ENCODE measurements at places on chromosomes 12 and 14.
A peak's percentile ranks its signal among the peaks of the same experiment; 100 is the strongest.

DNA sequence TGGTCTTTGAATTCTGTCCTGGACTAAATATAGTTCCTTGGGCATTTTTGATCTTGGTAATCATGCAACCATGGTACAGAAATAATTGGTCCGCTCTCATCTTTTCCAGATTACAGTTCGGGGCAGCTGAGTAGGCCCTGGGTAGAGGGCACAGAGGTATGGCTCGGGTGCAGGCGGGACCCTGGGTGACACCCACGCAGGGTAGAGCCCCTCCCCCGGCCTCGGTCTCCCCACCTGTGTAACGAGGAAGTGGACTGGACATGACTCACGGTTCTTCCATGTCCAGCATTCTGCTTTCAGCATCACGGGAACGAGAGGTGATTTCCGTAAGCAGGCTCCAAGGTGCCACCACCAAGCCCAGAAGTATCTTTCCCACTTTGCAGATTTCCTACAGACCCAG, 91.0 kb upstream of the DIO3 start:
- DNase-seq = no peak

- peak; percentile 54 for DNase-seq
These were observed 27.1 kb upstream of the CLMN start for GRCh38 chr14:95346820-95347219.

GRCh38 chr14:105206873-105207272, 25.8 kb upstream of the NUDT14 start:
- no peak for DNase-seq

DNA sequence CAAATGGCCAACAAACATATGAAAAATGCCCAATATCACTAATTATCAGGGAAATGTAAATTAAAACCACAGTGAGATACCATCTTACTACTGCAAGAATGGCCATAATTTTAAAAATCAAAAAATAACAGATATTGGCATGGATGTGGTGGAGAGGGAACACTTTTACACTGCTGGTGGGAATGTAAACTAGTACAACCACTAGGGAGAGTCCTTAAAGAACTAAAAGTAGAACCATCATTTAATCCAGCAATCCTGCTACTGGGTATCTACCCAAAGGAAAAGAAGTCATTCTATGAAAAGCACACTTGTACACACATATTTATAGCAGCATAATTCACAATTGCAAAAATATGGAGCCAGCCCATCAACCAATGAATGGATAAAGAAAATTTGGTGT, 459.7 kb downstream of the GXYLT1 start:
- DNase-seq = no peak

- DNase-seq = peak; percentile 0
These were observed 226.8 kb downstream of the C12orf42 start for GRCh38 chr12:103268831-103269514.

DNA sequence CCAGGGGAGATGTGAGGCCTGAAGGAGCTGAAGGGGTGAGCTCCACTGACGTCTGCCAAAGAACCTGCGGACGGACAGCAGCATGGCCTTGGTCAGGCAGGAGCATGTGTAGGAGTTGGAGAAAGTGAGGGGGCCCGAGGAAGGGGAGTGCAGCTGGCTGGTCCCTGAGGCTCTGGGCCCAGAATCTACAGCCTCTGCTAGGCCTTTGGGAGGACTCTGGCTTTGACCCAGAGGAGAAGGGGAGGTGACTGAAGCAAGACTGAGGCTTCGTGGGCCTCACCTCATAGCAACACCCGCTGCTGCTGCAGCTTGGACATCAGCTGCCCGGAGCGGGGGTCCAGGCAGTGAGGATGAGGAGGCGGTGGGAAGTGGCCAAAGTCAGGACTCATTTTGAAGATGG, 216.6 kb upstream of the FKBP4 start:
- DNase-seq = no peak

DNA sequence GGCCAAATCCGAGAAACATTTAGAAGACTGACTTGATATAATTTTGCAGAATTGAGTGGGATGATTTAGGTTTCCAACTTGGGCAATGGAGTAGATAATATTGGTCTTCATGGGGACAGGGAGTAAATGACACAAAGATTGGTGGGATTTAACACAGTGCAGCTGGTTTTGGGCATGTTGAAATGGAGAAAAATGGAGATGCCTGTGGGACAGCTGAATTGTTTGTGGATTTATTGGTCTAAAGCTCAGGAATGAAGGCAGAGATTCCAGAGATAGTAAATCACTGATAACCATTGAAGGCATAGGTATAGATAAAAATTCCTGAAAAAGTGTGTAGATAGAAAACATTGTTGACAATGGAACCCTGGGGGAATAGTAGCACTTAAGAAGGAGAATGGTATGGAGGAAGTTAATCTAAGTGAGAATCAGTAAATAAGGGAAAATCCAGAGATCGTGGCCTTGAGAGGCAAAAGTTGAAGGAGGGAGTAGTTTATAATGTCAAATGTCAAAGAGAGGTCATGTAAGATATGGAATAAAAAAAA, 120.9 kb upstream of the ATP2B1 start:
- no peak for DNase-seq

- DNase-seq = peak; percentile 67
These were observed 22.2 kb upstream of the PLEKHG3 start for GRCh38 chr14:64681796-64682710.

- DNase-seq = no peak
These were observed 270.4 kb upstream of the FAR2 start for GRCh38 chr12:28878629-28879028.

GRCh38 chr12:121611306-121611705, 15.0 kb upstream of the ORAI1 start:
- peak; percentile 61 for DNase-seq

GRCh38 chr12:77685112-77685511, 145.6 kb upstream of the NAV3 start:
- DNase-seq = peak; percentile 82

GRCh38 chr12:42056130-42056529, 88.5 kb downstream of the GXYLT1 start:
- no peak for DNase-seq

- DNase-seq = peak; percentile 48
These were observed 75.3 kb downstream of the ACACB start for GRCh38 chr12:109191621-109192250.

DNA sequence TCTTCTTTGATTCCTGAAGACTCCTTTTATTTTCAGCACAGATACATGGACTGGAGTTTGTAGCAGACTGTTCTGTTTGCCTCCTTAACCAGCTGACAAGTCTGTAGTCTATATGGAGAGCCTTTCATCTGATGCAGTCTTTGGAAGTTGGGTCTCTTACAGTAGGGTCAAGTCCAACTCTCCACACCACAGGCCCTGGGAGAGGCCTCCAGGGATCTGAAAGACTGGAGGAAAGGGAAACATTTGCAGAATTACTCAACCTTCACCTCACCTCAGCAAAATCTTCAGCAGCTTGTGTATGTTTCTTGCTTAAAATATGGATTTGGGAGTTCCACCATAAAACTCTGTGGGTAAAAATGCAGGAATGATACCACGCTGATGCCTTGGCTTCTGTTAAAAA, 188.4 kb downstream of the MSRB3 start:
- DNase-seq = no peak

- no peak for DNase-seq
These were observed 198.0 kb downstream of the ADGRD1 start for GRCh38 chr12:131151558-131152345.

GRCh38 chr12:49643135-49643534, 19.8 kb downstream of the PRPF40B start:
- DNase-seq = no peak

DNA sequence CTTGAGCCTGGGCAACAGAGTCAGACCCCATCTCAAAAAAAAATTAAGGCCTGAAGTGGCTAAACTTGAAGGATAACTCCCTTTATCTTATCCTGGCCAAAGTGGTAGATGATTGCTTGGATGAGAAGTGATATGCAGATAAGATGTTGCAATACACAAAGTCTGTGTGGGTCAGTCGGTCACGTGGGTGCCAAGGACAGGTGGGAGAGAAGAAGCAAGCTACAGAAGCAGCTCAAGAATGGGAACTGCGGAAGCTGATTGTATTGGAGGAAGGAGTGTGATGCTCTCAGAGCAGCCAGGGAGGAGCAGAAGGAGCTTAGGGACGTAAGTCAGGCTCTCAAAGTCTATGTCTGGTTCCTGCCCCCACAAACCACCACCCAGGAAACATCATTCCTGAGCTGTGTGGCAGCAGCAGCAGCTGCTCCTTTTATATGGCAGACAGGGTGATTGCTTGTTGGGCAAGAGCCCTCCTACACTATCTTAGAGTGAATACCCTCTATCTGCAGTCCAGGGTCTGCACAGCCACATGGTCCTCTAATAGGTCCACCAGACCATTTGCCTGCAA, 54.5 kb downstream of the ATP2A2 start:
- DNase-seq = peak; percentile 59

DNA sequence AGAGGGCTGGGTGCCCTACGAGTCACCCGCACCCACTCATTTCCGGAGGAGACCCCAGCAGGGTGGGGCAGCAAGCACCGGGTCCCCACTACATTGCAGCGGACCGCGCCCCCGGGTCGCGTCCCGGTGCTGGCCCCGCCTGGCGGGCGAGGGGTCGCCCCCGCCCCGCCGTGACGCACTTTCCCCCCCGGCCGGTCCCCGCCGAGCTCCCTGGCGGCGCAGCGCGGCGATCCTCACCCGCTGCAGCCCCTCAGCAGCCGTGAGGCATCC, 106.1 kb downstream of the PRICKLE1 start:
- no peak for DNase-seq

GRCh38 chr12:40146800-40147797, 41.2 kb upstream of the SLC2A13 start:
- no peak for DNase-seq

GRCh38 chr14:84458881-84459280, 1071.1 kb upstream of the FLRT2 start:
- no peak for DNase-seq

GRCh38 chr14:54691525-54692283, 124.8 kb downstream of the SAMD4A start:
- DNase-seq = peak; percentile 85

DNA sequence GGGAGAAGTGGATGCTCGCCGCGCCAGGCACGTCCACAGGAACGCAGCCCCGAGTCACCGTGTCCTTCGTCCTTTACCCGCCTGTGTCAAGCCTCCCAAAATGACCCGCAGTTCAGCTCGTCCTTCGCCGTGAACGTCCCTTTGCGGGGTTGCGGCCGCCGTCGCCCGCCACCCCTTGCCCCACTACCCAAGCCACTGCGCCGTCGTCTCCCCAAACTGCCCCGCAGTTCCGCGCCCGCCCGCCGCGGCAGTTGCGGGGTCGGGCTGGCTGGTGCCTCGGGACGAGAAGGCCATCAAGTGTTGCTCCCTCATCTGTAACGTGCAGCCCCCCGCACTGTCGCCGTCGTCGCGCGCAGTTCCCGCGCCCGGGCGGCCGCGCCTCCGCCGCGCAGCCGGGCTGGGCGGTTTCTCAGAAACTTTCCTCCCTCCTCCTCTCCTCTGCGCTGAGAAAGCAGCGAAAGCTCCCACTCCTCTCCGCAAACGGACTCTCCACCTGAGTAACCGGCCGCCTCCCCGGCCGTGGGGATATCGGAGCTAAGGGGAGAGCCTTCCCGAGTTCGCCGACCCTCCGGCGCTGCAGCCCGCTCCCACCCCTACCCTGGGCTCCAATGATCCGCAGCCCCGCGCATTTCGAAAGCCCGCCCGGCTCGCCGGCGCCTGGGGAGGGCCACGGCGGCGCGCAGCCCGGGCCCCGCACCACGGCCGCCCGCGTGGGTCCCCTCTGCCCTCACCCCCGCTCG, 6.7 kb downstream of the CDKN1B start:
- DNase-seq = peak; percentile 53

GRCh38 chr12:92973614-92974013, 44.5 kb upstream of the EEA1 start:
- no peak for DNase-seq

DNA sequence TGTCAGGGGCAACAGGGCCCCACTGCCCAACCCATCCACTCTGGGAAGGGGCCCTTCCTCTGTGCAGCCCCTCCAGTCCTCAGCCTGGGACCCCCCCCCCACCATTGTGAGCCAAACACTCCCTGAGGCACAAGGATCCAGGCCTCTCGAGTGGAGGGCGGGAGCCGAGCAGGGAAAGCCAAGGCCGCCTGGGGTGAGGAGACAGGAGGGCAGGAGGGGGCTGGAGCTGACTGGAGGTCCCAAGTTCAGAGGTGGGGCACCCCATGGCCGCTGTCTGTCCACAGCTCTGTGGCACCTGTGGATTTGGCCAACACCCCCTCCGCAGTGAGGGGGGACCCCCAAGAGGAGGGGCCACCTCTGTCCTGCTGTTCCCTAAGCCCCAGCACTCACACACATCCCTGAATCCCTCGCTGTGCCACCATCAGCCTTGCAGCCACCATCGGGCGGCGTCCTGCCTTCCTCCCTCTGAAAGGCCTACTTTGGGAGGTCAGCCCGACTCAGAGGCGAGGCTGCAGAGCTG, 25.4 kb upstream of the C14orf180 start:
- no peak for DNase-seq

DNA sequence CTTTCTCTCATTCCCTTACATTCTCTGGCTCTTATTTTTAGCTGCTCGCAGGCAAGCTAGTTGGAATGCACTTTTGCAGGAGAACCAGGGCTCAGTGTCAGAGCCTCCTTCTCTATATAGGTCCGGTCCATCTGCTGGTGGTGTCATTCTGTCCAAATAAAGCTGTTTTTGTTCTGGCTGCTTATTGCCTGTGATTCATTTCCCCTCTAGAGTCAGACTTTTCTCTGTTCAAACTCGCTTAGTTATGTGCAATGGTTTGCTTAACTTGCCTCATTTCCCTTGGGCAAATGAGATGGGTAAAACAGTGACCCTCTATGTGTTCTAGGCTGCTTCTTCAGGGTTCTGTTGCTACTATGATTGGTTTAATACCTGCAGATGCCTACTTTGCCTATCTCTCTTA, 2.9 kb downstream of the SMARCD1 start:
- no peak for DNase-seq

DNA sequence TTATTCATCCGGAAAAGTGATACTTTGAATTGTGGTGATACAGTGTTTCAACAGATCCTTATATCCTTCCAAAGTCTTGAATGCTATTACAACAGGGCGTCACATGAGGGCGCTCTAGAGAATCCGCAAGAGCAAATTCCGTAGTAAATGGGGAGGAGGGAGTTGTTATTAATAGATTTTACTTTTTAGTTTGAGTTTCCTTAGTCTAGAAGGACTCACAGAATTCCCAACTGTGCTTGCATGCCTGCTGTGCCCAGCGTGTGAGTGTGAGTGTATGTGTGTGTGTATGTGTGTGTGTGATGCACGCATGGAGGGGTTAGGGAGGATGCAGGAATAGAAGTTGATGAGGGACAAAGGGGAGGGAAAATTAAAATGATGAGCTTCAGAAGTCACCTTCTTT, 375.3 kb downstream of the C12orf75 start:
- peak; percentile 81 for DNase-seq

- DNase-seq = no peak
These were observed 147.8 kb upstream of the CPSF6 start for GRCh38 chr12:69091442-69092017.

Data from myocyte (in vitro differentiated cells).